ENCODE measurements at places on chromosomes 1 and 21.

GRCh38 chr1:3775490-3776230 is 3.1 kb downstream of the SMIM1 start:
- DNase-seq, result peak; percentile 59

GRCh38 chr21:25986928-25987327 is 183.6 kb downstream of the APP start:
- DNase-seq, result no peak

GRCh38 chr1:156276532-156276931 is 6.1 kb downstream of the SMG5 start:
- no peak for DNase-seq

DNA sequence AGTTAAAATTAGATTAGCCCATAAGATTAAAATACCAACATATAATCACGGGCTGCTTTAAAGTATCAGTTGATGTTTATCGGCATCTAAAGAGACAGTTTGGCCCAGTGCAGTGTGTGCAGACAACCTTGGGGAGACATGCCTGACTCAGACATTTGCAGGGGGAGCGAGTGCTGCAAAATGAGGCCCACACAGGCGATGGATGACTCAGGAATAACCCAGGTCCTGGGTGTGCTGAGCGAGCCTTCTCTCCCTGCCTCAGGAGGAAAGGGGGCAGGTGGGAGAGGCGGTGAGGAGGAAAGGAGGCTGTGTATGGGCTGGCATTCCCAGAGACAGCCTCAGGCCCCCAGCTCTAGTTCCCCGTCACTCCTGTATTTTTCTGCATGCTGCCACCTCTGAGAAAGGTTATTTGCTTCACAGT is 9.0 kb downstream of the SLC9A1 start:
- no peak for DNase-seq

GRCh38 chr1:165355139-165355976 is 1.2 kb downstream of the LMX1A start:
- no peak for DNase-seq

DNA sequence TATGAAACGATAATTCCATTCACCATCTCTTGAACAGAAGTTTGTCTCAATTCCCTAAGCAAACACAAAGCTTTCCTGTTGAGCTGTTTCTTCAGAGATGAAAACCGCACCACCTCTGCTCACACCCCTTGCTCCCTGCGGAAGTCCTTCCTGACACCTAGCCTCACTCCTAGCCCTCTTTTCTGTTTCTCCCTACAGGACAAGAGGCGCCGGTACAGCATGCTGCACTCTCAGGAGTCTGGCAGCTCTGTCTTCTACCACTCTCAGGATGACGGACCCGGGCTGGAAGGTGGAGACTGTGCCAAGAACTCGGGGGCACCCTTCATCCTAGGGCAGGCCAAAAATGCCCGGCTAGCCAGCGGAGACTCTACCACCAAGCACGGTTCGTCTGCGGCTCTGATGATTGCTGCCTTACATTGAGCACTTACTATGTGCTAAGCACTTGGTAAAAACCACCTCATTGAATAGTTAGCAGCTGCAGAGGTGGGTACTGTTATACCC is 45.5 kb downstream of the VWA5B1 start:
- DNase-seq, result no peak

GRCh38 chr21:46636550-46637285 is 1.2 kb downstream of the PRMT2 start:
- DNase-seq, result no peak

DNA sequence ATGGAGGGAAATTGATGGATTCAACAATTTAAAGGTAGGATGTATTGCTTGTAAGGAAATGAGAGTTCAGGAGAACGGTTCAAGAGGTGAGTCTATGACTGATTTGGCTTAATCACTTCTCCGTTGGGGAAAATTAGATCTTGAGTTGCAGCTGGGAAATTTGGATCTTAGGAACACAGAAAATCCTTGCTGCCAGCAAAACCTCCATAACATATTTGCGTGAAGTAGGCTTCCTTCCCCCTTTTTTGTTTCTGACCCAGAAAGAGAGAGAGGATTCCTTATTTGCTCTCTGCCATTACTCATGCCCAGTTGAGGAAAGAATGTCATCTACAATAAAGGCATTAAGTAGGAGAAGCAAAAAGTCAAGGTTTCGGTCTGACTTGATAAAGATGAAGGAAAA is 73.5 kb upstream of the PDC start:
- DNase-seq, result no peak

- DNase-seq, result no peak
These were observed 153.4 kb downstream of the TTLL7 start for GRCh38 chr1:83845437-83846071.

DNA sequence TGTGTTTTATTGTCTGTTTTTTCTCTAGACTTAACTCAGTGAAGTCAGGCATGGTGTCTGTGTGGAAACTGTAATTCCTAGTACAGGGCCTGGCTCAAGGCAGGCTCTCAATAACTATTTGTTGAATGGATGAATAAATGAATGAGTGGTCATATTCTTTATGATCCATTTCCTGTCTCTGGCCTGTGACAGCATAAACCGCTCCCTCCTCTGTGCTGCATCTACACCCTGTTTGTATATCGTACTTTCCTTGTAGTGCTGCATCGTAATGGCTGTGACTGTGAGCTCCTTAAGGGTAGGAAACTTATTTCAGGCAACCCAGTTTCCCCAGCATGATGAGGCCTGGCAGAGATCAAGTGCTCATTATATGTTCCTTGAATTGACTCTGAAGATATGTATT is 337.5 kb upstream of the USP24 start:
- no peak for DNase-seq
